NCI-H1048 (cell line): ENCODE measurements at places on chromosomes 3 and 15.

- no peak for DNase-seq
Observed at GRCh38 chr15:91289324-91289723, 189.3 kb downstream of the SV2B start.

GRCh38 chr3:102054543-102055080 lies 205.3 kb downstream of the NFKBIZ start:
- no peak for DNase-seq

DNA sequence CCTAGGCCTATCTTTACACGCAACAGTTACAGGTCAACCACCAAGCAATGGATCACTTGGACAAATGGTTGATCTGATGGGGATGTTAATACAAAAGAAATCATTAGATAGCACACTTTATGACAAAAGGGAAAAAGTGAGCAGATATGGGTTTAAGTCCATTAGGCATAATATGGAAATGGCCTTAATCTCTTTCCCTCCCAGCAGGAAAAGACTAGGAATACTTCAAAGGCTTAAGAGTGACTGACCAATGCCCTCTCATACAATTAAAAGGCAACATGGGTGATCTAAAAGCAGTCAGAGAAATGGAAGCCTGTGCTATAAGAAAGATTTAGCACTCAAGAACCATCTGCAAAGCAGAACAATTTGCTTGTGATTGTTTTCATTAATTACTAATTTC lies 3.3 kb downstream of the PRTG start:
- no peak for DNase-seq

GRCh38 chr3:175411946-175412345 lies 552.8 kb downstream of the NAALADL2 start:
- DNase-seq, result no peak

DNA sequence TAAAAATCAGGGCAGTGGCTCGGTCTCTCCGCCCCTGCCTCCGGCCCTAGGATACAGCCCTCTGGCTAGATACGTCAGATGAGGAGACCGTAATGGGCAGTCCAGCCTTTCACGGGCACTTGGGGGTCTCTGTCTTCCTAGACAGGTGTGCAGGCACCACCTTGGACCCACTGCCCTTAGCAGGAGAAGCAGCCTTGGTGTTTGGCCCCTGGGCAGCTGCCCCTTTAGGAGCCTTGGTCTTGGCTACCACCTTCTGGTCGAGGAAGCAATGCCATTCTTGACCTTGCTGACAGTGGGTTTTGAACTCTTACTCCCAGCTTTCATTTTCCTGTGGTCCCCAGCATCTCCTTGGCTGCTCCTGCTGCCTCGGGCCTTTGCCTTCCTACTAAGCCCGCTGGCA lies 149.7 kb upstream of the FRMD4B start:
- DNase-seq, result no peak

- peak; percentile 29 for DNase-seq
Observed at GRCh38 chr3:98329392-98330124, 24.1 kb upstream of the OR5K4 start.

DNA sequence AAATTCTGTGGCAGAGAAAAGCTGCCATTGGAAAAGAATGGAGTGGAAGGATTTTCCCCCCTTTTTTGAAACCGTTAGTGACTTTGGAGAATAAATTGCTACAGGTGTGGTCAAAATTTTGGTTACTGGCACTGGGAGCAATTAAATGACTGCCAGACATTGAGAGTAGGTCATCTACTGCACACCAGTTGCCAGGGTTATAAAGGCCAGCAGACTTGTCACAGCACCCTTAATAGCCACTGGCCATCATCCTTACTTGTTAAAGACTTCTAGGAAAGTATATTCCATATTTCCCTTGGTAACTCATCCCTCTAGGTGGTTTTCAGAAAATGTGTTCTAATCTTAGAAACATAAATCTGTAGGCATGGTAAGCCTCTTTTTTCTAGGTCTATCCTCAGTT lies 8.0 kb downstream of the PIK3CA start:
- DNase-seq, result no peak

- DNase-seq, result no peak
Observed at GRCh38 chr15:68651916-68652525, 73.2 kb downstream of the CORO2B start.

- no peak for DNase-seq
Observed at GRCh38 chr3:150055332-150055731, 84.6 kb upstream of the PFN2 start.

GRCh38 chr3:154132777-154133375 lies 11.7 kb downstream of the ARHGEF26 start:
- DNase-seq, result no peak

GRCh38 chr3:48157950-48158376 lies 30.3 kb downstream of the CDC25A start:
- peak; percentile 11 for DNase-seq

DNA sequence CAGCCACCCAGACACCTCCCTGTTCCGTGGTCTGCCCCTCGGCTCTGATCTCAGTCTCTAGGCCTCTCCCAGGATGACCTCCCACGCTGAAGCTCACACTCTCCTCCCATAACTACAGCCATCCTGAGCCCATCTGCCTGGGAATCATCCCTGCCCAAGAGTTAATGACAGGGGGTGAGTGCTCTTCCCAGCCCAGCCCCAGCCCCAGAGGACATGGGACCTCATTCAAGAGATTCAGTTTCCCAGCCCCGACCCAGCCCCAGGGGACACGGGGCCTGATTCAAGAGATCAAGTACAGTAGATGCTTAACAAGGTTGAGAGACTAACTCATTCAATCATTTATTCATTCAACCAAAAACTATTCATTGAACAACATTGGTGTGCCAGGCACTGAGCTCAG lies 272.0 kb downstream of the XXYLT1 start:
- DNase-seq, result no peak

DNA sequence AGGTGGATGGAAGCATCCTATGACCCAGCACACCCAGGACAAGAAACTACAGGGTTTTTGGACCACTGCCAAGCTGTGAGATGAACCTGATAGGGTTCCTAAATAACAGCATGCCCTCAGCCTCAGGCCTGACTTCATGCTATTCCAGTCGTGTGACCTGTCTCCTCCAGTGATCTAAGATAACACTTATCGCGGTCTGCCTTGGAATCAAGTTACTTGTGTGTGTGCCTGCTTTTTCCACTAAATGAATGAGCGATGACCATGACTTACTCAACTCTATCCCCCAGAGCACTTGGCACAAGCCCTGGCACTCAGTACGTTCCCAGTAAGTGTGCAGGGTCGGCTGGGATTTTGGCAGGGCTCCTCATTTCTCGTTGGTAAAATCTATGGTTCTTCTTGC lies 172.7 kb upstream of the TP63 start:
- no peak for DNase-seq

DNA sequence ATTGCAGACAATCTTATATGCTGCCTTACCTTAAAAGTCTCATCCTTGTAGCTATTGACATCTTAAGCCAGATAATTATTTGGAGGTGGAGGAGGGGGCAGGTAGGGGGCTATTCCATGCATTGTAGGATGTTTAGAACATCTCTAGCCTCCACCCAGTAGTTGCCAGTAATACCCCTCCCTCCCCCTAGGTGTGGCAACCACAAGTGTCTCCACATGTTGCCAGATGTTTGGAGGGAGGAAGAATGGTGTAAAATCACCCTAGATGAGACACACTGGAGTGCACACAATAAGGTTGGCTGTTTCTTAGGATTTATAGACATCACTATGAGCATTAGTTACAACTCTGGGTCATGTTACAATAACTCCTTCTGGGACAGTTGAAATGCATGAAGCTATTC lies 27.4 kb downstream of the GORASP1 start:
- no peak for DNase-seq

- no peak for DNase-seq
Observed at GRCh38 chr15:81752974-81753373, 292.8 kb downstream of the MEX3B start.

- no peak for DNase-seq
Observed at GRCh38 chr15:85753791-85754452, 40.8 kb downstream of the KLHL25 start.

- DNase-seq, result no peak
Observed at GRCh38 chr3:43583481-43583880, 38.3 kb downstream of the ANO10 start.

DNA sequence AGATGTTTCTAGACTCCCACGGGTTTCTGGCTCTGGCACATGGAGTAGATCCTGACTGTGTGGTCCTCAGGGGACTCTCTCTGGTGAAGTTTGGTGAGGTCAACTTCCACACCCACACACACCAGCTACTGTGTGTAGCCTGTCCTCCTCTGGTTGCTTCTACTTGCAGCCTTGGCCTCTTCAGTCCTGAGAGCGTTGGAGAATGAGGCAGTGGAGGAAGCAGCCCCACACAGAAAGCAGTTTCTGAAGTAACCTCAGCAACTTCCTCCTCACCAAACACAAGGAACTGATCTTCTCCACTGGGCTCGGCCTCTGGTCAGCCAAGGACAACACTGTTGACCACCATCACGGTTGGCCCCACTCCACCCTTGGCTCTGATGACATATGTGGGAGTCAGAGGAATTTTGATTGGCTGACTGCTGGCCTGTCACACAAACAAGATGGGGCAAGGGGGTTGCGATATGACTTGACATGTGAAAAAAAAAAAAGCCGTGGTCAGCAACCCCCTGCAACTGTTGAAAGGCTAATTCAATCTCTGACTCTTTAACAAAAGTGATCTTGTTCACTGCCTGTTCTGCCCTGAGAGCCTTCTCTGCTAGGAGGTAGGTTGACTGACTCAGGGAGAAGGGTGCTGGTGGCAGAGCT lies 19.6 kb downstream of the CD86 start:
- DNase-seq, result no peak

DNA sequence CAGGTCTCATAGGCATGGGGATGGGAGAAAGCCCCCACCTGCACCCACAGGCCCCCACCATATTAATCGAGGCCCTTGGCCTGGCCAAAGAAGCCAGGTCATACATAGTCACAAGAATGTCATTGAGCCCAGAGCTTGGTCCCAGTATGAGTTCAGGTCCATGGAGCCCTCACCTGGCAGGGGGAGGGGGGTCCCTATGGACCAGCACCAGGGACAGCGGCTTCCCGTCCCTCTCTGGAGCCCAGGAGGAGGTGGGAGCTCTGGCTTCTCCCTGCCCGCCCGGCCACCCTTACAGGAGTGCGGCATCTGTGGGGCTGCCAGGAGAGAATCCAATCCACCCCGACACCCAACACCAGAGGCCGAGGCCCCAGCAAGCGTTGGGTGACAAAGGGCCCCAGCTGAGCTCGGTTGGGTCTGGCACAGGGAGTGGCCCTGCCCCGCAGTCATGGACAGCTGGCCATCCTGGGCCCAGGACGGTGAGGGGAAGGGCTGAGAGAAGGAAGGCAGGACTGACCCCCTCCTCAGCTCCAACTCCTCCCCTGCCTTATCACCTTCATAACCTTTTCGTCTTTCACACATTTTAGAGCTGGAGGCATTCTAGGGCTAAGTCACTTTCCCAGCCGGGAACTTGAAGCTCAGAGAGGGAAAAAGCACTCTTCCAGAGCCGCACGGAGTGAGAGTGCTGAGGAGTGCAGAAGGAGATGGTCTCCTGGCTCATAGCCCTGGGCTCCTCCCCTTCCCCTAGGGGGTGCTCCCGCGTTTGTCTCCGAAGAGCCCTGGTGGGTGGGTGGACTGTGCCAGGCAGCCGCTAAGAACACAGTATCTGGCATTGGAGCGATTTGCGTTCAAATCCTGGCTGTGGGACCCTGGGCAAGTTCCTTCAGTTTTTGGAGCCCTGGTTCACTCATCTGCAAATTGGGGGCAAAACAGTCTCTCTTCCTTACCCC lies 54.6 kb downstream of the ATP2B2 start:
- no peak for DNase-seq

- DNase-seq, result no peak
Observed at GRCh38 chr15:67193223-67193990, 61.1 kb downstream of the AAGAB start.

GRCh38 chr3:171700653-171701052 lies 109.6 kb downstream of the PLD1 start:
- no peak for DNase-seq

DNA sequence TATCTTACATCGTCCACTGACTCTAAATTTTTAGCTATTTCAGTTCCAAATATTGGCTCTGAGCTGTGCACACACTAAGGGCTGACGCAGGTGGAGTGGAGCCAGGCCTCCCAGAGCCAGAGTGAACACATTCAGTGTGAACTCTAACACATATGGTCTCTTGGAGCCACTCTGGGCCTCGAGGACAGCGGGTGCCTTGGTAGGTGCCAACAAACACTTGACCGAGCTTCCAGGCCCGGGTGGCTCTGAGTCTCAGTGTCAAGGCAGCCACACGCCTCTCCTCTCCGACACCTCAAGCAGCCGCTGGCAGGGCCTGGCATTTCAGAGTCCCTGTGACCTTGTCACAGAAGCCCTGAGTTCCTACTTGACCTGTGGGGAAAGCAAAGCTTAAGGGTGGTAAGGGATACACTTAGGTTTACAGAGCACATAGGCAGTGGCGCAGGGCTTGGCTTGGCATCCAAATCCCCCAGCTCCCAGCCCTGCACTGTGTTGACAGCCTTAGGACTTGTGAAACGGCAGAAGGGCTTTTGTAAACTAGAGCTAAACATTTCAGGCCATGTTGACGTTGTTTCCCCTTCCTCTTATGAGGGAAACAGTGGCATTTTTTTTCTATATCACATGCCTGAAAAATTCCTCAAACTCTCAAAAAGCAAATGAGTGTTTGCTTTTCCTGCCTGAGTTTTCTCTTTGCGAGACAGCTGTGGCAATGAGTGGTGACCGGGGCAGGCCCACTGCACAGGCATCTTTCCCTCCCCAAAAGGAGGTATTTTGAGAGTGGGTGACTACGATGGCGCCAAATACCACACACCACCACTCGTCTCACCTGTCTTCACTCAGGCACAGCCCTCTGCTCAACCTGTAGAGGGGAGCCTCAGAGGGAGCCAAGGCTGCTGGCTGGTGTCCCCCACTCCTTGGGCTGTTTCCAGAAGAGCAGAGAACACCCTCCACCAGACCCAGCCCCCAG lies 60.8 kb downstream of the DAPK2 start:
- no peak for DNase-seq

DNA sequence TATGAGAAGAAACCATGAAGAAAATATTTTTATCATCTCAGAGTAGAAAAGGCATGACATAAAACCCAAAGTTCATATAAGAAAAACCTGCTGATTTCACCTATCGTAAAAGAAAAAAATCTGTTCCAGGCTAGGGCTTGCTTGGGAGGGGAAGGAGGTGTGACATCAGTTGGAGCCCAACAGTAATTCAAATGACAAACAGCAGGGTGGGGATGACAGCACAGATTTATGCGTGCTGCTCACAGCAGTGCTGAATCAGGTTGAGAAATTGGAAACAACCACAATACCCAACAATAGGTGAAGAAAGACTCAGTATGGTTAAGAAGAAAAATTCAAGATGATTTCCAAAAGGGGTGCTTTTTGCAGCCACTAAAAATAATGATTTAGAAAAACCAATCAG lies 172.4 kb downstream of the PDE8A start:
- no peak for DNase-seq

DNA sequence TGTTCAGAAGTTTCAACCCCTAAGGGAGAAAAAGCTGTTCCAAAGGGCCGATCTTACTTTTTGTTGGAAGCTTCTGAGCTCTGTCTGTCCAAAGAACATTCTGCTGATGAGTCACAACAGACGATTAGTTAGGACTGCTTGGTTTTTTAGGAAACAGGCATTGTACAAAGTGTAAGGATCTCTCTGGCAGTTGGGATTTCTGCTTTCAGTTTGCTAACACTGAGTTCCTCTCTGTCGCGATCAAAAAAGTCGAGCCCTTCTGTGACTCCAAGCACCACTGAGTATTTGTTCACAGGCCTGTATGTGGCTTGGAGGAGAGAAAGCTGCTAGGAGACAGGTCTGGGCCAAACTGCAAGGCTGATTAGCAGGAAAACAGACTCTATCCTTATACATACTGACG lies 91.8 kb upstream of the PFN2 start:
- no peak for DNase-seq

GRCh38 chr3:192850451-192850981 lies 67.1 kb downstream of the MB21D2 start:
- DNase-seq, result no peak

GRCh38 chr15:40283615-40284300 lies 894 bp upstream of the ANKRD63 start:
- no peak for DNase-seq
